ENCODE measurements at places on chromosomes 6 and 20.

GRCh38 chr6:12150812-12151432 lies 138.8 kb downstream of the HIVEP1 start:
- DNase-seq: peak; percentile 48
- H3K4me1 ChIP-seq: peaks cover 3% of the 10 kb centered on the region
- peaks cover 2% of the 10 kb centered on the region for H3K36me3 ChIP-seq
- H3K27ac ChIP-seq: no peak overlapping the region
- no peaks in the 10 kb centered on the region for H3K27me3 ChIP-seq
- H3K4me3 ChIP-seq: no peak overlapping the region

DNA sequence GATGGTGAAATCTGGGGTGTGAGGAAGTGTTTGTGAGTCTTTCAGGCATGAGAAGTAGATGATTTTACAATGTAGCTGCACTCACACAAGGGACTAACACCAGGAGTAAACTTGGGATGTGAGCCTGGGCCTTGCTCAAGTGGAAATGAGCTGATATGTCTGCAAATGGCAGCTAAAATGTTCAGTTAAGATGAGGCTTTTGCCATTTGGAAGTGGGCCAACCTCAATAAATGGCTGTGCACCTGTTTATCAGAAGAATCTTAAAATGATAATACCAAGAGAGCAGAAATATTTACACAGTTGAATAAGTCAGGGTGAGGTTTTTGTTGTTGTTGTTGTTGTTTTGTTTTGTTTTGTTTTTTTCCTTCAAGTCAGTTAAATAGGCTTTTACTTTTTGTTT lies 25.7 kb upstream of the KLHL31 start:
- H3K4me1 ChIP-seq: no peaks in the 10 kb centered on the region
- H3K36me3 ChIP-seq: no peaks in the 10 kb centered on the region
- no peak for DNase-seq
- H3K27me3 ChIP-seq: peaks cover 10% of the 10 kb centered on the region
- no peak overlapping the region for H3K4me3 ChIP-seq

DNA sequence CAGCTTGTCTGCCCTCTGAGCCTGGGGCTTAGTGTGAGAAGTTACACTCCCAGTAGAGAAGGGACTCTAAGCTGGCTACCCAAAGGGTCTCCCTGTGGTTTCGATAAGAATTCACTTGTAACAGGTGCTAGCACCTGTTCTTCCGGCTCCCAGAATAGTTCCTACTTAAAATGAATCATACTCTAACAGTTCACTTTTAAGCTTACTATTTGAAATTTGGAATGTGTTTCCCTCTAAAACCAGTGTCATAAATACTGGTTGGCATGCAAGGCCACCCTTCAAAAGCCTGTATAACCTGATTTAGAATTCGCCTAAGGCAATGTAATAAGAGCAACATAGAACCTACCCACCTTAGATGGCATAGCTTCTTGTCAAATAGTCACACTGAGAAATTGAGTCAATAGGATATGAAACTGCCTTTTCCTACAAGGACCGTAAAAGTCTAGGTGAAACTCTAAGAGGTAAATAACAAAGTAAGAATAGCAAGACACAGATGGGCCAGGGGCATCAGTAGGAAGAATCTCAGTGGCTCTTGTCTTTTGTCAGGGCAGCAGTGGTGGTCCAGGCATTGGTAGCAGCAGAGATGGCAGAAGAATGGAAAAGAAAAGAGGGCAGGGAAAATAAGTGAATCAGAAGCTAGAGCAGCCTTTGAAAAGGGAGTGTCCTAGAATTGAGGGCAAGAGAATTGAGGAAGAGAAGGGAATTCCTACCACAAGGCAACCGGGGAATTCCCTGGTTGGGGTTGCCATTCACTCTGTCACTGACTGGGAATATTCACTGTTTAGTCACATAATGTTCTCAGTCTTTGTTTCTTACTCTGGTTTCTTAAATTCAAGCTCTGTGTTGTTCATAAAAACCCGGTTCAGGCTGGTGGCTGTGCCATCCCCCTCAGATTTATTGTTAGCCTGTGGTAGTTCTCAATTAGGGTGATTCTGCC lies 91.5 kb downstream of the HIVEP2 start:
- peak overlapping the region; percentile 88 for H3K4me3 ChIP-seq
- H3K27me3 ChIP-seq: no peaks in the 10 kb centered on the region
- peaks cover 100% of the 10 kb centered on the region for H3K4me1 ChIP-seq
- H3K27ac ChIP-seq: peak overlapping the region; percentile 94
- DNase-seq: no peak
- H3K36me3 ChIP-seq: no peaks in the 10 kb centered on the region

GRCh38 chr6:75631859-75632635 lies 30.4 kb downstream of the SENP6 start:
- H3K4me1 ChIP-seq: no peaks in the 10 kb centered on the region
- peaks cover 51% of the 10 kb centered on the region for H3K36me3 ChIP-seq
- H3K4me3 ChIP-seq: no peak overlapping the region
- no peak for DNase-seq
- no peak overlapping the region for H3K27ac ChIP-seq

DNA sequence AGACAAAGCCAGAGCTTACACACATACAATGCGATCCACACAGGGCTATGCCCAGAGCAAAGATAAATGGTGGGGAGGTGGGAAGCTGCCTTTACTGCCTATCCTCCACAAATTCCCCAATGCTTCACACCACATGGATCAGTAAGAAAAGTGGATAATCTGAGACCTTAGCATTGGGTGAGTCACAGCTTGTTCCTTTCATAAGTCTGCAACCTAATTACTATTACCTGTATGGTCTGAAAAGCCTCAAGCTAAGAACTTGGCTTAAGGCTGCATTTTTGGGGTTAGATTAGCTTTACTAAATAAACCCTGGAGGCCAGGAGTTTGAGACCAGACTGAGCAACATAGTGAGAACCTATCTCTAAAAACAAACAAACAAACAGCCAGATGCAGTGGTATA lies 66.0 kb upstream of the BTBD3 start:
- no peaks in the 10 kb centered on the region for H3K27me3 ChIP-seq
- no peak overlapping the region for H3K4me3 ChIP-seq
- no peak for DNase-seq
- no peaks in the 10 kb centered on the region for H3K4me1 ChIP-seq

DNA sequence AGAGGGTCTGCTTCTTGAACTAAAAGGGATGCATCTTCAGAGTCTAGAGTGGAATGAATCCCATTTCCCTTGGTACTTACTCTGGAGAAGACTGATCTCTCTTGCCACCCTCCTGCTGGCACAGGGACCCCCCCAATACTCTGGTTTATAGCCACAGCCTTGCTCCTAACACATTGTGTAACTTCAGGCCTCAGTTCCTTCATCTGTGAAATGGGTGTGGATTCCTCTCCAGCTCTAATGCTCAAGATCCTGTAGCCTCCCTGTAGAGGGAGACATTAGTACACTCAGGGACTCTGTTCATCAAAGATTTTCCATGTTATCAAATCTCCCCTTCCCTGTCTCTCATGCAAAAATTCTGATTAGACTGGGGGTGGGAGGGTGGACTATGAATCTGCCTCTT lies 315.7 kb upstream of the MOCS1 start:
- H3K4me1 ChIP-seq: no peaks in the 10 kb centered on the region
- no peak for DNase-seq
- no peaks in the 10 kb centered on the region for H3K27me3 ChIP-seq
- no peaks in the 10 kb centered on the region for H3K36me3 ChIP-seq

DNA sequence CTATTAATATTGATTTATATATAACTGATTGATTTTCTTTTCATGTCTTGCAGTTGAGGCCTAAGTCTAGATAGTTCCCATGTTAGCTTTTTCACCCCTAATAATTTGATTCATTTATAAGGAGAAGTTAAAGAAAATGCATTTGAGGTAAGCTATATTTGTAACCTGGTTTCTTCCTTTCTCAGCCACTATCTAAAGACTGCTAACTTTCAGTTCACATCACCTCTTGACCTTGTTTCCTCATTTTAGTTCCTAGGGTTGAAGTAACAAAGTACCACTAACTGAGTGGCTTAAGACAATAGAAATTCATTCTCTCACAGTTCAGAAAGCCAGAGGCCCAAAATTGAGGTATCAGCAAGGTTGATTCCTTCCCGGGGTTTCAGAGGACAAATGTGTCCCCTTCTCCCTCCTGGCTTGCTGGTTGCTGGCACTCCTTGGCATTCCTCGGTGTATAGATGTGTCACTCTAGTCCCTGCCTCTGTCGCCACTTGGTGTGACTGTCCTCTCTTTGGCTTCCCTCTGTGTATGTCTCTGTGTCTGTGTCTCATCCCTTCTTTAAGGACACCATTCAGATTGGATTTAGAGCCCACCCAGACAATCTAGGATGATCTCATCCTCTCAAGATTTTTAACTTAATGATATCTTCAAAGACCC lies 55.9 kb upstream of the C20orf144 start:
- H3K4me3 ChIP-seq: no peak overlapping the region
- H3K36me3 ChIP-seq: peaks cover 25% of the 10 kb centered on the region
- no peak for DNase-seq

GRCh38 chr6:137759624-137760023 lies 107.4 kb upstream of the TNFAIP3 start:
- H3K36me3 ChIP-seq: no peaks in the 10 kb centered on the region
- H3K27me3 ChIP-seq: no peaks in the 10 kb centered on the region
- no peak for DNase-seq
- no peak overlapping the region for H3K4me3 ChIP-seq

- H3K27ac ChIP-seq: no peak overlapping the region
- H3K36me3 ChIP-seq: peaks cover 6% of the 10 kb centered on the region
- no peak for DNase-seq
- no peak overlapping the region for H3K4me3 ChIP-seq
These were observed 67.8 kb downstream of the SCAND1 start for GRCh38 chr20:35886537-35886936.

DNA sequence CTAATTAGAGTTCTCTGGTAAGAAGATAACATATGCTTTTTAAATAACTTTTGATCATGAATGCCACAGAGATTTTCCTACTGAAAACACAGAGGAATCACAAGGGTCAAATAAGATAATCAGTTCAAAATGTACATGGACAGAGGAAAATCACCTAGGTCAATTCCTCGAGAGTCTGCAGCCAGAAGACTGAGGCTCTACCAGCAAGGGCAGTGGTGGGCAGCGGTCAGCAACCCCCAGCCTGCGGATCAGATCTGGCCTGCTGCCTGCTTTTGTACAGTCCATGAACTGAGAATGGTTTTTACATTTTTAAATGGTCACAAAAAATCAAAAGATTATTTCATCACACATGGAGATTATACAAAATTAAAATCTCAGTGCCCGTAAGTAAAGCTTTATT lies 79.0 kb downstream of the FYN start:
- H3K4me3 ChIP-seq: peak overlapping the region; percentile 65
- DNase-seq: no peak
- peaks cover 3% of the 10 kb centered on the region for H3K36me3 ChIP-seq
- no peaks in the 10 kb centered on the region for H3K27me3 ChIP-seq
- peaks cover 81% of the 10 kb centered on the region for H3K4me1 ChIP-seq

- H3K4me3 ChIP-seq: peak overlapping the region; percentile 94
- DNase-seq: no peak
- H3K27ac ChIP-seq: peak overlapping the region; percentile 100
- H3K4me1 ChIP-seq: peaks cover 57% of the 10 kb centered on the region
- H3K36me3 ChIP-seq: peaks cover 18% of the 10 kb centered on the region
- no peaks in the 10 kb centered on the region for H3K27me3 ChIP-seq
These were observed 671 bp downstream of the TAPBP start for GRCh38 chr6:33313105-33313708.

- no peak overlapping the region for H3K27ac ChIP-seq
- peaks cover 62% of the 10 kb centered on the region for H3K36me3 ChIP-seq
- H3K4me1 ChIP-seq: peaks cover 39% of the 10 kb centered on the region
- H3K4me3 ChIP-seq: no peak overlapping the region
- DNase-seq: no peak
- no peaks in the 10 kb centered on the region for H3K27me3 ChIP-seq
These were observed 8.9 kb downstream of the ATXN1 start for GRCh38 chr6:16752206-16752866.

DNA sequence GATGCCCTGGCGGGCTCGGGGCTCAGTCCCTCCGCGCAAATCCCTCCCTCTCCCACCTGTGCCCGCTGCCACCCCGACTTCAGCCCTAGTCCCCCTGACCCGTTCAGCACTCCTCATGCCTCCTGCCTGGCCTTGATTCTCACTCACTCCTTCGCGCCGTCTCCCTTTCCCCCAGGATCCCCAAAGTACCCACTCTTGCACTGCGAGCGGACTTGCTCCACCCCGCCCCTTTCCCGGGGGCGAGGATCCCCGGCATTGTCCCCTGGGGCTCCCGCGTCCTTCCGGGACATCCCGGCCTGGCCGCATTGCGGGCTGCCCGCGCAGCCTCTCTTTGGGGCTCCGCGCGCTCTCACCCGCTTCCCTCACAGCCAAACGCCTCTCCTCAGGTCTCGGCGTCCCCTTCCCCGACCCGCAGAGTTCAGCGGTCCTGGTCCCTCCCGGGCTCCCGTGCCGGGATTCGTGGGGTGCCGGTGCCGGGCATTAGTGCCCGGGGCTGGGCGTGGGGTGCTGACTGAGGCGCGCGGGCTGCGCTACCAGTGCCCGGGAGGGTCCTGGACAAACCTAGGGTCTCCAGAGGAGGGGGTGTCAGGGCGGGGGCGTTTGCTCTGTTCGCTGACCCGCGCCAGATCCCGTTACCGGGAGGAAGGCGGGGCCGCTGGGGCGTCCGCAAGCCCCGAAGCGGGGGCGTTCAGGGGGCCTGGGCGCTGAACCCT lies 45.5 kb upstream of the SUPT3H start:
- H3K4me1 ChIP-seq: peaks cover 53% of the 10 kb centered on the region
- peak; percentile 30 for DNase-seq
- peak overlapping the region; percentile 51 for H3K4me3 ChIP-seq
- H3K36me3 ChIP-seq: no peaks in the 10 kb centered on the region
- no peaks in the 10 kb centered on the region for H3K27me3 ChIP-seq
- peak overlapping the region; percentile 68 for H3K27ac ChIP-seq

DNA sequence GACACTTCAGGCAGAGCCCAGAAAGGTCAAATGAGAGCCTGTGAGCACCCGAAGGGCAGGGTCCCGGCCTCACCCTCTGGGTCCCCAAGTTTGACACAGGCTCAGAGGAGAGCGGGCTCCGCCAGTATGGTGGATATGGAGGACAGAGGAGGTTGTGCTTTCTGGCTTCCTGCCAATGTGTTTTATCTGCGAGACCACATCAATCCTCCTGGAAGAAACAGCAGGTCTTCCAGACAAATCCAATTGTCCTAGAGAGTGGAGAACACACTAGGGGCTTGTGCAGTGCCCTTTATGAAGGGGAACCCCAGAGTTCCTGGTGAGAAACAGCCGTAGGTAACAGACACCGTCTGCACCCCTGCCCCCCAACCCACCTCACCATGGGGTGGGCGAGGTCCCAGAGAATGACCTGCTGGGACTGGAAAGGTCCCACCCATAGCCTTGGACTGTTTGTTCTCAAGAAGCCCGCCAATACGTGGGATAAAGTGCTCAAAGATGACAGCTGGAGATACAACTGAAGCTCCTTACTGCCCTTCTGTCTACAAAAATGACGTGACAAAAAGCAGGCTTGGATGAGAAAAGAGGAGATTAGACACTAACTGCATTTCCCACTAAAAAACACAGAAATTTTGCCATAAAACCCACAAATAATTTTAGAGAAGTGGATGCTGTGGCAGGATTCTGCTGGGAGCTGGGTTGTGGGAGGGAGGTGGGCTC lies 23.9 kb upstream of the SSTR4 start:
- DNase-seq: no peak
- H3K27me3 ChIP-seq: no peaks in the 10 kb centered on the region
- H3K4me1 ChIP-seq: no peaks in the 10 kb centered on the region
- H3K36me3 ChIP-seq: no peaks in the 10 kb centered on the region
- H3K27ac ChIP-seq: no peak overlapping the region
